A549 (cell line): ENCODE measurements at places on chromosomes 12 and 14. TPM values are rescaled to one million over a fixed set of nuclear protein-coding genes. Genes with fewer than 3 reads are reported as not detected.

The CACNA1C gene
- polyA plus RNA-seq: not detected in 3 replicates

DNA sequence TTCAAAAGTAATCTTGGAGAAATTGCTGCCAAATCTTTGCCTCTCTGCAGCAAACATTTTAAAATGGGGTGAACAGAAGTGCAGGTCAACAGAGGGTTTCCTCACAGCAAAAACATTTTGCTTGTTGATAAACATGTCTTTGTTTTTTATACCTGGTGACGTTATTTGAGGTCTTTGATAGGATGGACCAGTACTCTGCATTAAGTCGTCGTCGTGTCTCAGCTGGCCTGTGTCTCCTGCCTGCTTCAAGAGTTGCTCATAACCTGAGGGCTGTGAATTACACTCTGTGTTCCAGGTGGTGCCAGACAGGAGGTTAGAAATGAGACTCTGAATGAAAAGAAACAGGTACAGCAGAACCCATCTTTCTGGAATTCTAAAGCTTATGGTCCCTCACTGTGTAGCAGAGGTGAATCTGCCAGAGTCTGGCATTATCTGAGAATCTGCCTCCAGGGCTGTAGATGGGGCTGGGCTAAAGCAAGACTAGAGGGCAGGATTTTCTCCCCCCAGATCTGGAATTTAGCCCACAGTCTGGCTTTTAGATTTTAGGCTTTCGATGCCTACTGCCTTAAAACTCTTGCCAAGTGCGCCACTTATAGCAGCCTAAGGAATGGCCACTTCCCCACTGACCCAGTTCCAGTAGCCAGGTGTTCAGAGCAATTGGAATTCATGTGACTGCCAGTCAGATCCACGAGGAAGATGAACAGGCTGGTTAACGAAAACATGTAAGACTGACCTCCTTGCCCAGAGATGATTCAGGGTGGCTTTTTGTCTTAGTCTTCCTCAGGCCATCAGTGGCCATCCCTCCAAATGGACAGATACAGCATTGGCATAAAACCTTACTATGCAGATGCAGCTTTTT lies 161.2 kb downstream of the PRKCH start:
- DNase-seq: no peak

The LAG3 gene
- 1.6 to 2.3 TPM (median 1.7 TPM) in 3 replicates for polyA plus RNA-seq

- no peak for DNase-seq
Measured at GRCh38 chr12:31832740-31833729, 104.2 kb upstream of the AMN1 start.

DNA sequence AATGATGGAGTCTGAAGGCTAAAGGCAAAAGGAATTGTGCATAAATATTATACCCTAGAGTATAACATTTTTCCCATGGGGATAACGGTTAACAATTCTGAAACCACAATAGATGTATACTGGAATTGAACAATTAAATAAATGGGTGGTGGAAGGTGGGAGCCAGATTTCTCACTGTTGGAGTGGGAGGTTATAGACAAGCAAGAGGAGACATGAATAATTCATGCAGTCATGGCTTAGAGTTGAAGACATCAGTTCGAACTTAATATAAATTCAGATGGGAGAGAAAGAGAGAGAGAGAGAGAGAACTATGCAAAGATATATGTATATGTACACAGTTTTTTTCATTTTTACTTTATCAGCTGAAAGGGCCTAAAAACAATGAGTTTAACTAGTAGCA lies 523.9 kb downstream of the FOXG1 start:
- DNase-seq: no peak

GRCh38 chr12:32196250-32197198 lies 89.9 kb downstream of the BICD1 start:
- DNase-seq: no peak

DNA sequence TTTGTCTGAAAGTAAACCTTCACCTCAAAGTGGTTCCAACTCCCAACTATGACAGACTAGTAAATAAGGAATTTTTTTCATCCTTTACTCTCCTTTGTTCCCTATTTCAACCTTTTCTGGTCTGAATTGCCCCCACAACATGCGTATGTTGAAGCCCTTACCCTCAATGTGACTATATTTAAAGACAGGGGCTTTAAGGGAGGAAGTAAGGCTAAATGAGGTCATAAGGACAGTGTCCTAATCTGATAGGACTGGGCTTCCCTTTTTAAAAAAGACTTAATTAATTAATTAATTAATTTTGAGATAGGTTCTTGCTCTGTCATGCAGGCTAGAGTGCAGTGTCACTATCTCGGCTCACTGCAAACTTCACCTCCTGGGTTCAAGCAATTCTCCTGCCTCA lies 86.3 kb downstream of the VCPKMT start:
- no peak for DNase-seq

The DEPDC4 gene
- 2.1 to 2.8 TPM (median 2.3 TPM) in 3 replicates for polyA plus RNA-seq

DNA sequence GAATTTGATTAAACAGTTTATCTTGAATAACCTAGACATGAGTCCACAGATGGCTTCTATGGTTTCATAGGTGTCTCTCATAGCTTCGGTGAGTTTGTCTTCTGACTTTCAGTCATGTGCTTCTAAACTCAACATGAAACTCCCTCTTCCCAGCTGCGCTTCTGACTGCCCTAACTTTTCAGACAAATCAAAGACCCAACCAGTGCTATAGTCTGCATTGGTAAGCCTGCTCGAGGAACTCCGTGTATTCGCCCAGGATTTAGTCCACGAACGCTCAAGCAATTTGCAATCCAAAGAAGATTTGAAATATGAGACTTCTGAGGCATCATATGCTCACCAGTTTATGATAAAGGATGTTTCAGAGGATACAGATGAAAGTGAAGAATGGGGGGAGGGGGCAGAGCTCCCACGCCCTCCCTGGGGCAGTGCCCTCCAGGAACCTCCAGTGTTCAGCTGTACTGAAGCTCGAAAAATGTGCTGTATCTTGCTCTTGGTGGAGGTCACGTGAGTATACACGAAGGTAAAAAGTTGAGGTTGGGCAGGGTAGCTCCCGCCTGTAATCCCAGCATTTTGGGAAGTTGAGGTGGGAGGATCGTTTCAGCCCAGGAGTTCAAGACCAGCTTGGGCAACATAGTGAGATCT lies 5.2 kb upstream of the RILPL2 start:
- no peak for DNase-seq

- no peak for DNase-seq
Measured at GRCh38 chr14:71187633-71188356, 280.5 kb downstream of the PCNX1 start.

The CCDC91 gene
- 25.2 to 26.0 TPM (median 25.6 TPM) in 3 replicates for polyA plus RNA-seq

The RFX4 gene
- polyA plus RNA-seq: not detected in 3 replicates
